AG20443 (cell line): ENCODE measurements at places on chromosomes 6 and 20.

- peak; percentile 14 for DNase-seq
Observed at GRCh38 chr6:132813173-132813856, 1.1 kb upstream of the RPS12 start.

- DNase-seq = no peak
Observed at GRCh38 chr6:116783852-116784251, 18.3 kb upstream of the FAM162B start.

GRCh38 chr20:47314647-47315338 lies 41.7 kb downstream of the ZMYND8 start:
- no peak for DNase-seq

DNA sequence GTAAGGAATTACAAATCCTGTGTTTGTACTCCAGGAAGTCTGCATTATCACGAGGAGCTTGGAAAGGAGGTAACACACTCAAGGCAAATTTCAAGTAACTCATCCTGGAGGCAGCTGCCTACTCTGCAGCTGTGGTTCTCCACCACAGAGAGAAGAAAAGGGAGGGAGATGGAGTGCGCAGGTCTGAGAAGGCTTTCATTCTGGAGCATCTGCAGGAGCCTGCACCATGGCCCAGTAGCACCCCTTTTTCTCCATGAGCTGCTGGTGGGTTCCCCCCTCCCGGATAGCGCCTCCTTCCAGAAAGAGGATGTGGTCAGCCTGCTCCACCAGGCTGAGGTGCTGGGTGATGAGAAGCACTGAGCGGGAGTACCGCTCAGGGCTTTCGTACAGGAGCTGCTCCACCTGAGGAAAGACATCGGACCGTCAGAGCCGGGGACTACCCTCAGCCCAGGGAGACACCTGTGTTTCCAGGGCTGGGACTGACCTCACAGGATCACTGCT lies 1.6 kb upstream of the PSMB8 start:
- no peak for DNase-seq

DNA sequence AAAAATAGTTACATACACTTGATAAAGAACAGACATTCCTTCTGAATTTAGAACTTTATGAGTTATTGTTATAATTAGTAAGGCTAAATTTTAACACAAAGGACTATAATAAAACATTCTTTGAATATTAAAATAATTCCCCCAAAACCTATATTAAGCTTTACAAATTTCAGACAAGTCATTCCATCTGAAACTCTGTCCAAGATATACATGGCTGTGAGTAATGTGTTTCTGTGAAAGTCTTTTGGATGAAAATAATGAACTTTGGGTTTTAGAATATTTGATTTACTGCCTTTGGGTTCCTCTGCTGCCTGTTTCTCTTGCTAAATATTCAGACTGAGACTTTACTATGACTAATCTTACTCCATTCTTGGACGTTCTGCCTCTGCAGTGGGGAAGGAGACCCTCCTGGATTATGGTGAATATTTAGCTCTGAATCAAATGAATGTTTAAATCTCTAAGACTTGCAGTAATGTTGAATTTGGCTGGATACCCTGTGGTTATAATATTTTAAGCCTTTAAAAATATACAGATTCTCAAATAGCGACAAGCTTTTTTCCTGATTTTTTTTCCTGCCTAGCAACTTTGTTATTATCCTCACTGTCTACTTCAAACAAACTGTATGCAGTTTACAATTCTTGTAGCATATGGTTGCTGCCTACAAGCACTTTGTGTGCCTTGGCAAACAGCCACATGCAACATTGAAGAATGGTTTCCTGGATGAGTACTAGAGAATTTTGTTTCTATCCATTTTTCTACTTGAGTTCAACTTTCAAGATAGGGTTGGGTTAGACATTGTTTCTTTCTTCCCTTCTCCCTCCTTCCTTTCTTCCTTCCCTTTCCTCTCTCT lies 51.4 kb downstream of the TXLNB start:
- peak; percentile 27 for DNase-seq

- DNase-seq = peak; percentile 47
Observed at GRCh38 chr6:2817903-2818443, 23.7 kb downstream of the SERPINB1 start.

GRCh38 chr6:136564180-136564579 lies 14.0 kb upstream of the MAP7 start:
- no peak for DNase-seq

DNA sequence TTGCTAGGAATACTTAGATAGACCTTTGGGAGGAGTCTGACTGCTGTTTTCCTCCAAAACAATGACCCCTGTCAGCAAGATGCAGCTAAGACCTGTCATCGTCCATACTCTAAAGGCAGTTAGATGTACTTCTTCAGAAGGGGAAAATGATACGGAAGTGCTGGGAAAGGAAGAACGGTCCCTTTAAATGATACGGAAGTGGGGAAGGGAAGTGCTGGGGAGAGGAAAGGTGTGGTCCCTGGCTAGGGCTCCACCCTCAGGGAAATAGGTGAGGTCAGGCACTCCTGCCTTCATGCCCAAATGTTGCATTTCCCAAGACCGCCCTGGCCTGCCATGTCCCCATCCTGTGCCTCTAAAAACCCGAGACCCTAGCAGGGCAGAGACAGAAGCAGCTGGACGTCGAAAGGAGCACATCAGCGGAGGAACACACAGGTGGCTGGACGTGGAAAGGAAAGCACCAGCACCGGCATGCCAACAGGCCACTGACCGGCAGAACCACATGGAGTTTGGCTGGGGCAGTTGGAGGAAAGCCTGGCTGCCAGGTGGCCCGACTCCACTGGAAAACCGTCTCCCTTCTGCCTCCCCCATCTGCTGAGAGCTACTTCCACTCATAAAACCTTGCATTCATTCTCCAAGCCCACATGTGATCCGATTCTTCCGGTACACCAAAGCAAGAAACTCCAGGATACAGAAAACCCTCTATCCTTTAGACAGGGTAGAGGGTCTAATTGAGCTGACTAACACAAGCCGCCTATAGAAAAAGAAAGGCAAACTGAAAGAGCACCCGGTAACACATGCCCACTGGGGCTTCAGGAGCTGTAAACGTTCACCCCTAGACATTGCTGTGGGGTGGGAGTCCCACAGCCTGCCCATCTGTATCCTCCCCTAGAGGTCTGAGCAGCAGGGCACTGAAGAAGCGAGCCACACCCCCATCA lies 94.6 kb downstream of the FAXC start:
- DNase-seq = no peak

DNA sequence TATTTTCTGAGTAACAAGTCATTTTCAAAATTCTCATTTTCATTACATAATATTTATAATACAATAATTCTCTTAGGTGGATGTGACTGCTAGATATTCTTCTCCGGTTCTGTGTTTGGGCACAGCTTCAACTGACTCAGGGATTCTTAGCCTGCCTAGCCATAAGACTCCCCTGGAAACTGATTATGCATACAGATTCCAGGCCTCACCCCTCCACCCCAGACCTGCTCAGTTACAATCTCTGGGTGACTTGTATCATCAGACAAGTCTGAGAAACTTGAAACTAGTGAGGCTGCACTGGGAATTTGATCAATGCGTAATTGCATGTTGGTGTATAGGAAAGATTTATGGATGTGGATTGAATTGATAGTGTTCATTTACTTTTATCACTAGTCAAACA lies 25.4 kb downstream of the FLRT3 start:
- DNase-seq = no peak

- DNase-seq = no peak
Observed at GRCh38 chr20:57055345-57055744, 211.1 kb downstream of the BMP7 start.

DNA sequence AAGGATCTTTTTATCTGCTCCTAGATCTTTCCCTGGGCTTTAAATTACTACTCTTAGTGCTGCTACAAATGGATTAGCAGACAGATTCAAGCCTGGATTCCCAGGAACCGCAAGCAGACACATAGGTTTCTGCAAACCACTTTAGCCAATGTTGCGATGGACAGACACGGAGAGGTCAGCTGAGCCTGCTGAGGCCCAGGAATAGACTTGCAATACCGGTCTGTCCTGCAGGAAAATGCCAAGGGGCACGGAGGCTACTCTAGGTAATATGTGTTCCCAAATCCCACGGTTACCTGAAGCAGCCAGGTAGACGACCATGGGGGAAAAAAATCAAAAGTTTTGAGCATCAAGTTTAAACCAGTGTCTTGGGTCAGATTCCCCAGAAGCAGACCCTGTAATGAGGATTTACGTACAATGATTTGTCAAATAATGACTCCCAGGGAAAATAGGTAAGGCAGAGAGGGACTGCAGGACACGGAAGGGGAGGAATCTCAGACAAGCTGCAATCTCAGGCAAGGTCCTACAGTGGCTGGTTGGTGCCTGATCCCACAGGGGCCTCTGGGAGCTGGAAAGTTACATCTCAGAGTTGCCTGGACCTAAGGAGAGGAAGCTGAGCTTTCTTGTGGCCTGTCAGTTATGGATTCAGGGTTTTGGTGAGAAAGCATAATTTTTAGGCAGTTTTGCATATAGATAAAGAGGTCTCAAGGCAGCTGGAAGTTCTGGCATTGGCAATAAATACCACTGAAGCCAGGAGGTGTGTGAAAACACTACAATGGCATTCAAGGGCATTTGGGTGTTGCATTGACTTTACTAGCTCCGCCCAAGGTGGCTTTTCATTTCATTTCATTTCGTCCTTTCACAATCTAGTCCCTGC lies 12.5 kb downstream of the OTOR start:
- DNase-seq = no peak

- DNase-seq = no peak
Observed at GRCh38 chr6:136420853-136421252, 129.4 kb downstream of the MAP7 start.

DNA sequence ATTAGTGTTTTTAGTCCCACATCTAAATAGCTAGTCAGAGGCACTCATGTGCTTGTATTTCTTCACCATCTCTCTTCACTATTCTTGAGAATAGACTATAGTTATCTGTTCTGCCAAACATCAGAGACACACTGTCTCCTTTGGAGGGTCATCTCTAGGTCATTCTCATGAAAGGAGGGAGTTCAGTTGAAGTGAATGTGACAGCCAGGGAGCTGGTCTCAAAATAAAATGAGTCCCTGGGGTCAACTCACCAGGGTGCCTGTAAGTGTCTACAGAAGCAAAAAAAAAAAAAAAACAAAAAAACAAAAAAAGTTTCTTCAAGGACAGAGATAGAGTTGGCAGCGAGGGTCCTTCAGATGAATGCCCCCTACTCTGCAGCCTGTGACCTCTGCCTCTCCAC lies 171.0 kb downstream of the ID4 start:
- DNase-seq = no peak

- DNase-seq = peak; percentile 11
Observed at GRCh38 chr6:147132889-147133288, 71.3 kb upstream of the STXBP5 start.

DNA sequence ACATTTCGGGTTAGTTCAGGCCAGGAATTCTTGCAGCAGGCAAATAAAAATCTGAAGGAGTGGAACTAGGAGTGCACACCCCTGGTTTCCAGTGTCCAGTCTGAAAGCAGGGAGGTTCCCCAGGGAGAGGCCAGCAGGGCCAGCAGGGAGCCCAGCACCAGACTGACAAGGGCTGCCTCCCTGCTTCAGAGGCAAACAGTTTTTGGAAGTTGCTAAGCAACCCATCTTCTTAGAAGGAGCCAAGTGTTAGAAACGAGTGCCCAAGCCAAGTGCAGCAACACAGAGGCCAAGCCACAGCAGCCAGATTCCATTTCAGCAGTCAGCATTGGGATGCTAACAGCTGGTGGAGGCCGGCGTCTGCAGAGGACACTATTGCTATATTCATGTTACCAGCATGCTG lies 179.1 kb downstream of the SYNDIG1 start:
- DNase-seq = peak; percentile 30

- DNase-seq = no peak
Observed at GRCh38 chr6:160279850-160280249, 21.2 kb upstream of the SLC22A2 start.

- DNase-seq = no peak
Observed at GRCh38 chr20:52217689-52218395, 26.3 kb upstream of the ZFP64 start.

- DNase-seq = no peak
Observed at GRCh38 chr20:17961587-17961940, 7.0 kb downstream of the SNX5 start.

GRCh38 chr20:55684578-55684977 lies 320.7 kb downstream of the CBLN4 start:
- no peak for DNase-seq

GRCh38 chr6:154429711-154430110 lies 73.1 kb upstream of the IPCEF1 start:
- DNase-seq = no peak

DNA sequence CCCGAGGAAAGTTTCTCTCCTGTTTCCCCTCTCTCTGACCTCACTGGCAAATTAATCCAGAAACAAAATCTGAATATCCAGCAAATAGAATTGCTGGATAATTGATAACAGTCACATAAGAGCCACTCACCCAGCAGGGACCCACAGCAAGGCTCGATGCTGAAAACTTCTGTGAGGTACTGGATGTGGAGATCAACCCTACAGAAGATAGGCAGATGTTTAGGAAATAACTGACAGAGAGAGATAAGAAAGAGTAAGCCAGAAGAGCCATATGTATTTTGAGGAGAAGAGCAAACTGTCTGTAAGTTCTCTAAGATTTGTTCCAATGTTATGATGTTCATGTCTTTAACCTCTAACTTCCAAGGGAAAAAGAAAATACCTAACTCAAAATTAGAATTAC lies 59.7 kb downstream of the PKHD1 start:
- DNase-seq = no peak

GRCh38 chr6:43847741-43848630 lies 78.0 kb downstream of the VEGFA start:
- DNase-seq = no peak

GRCh38 chr6:15915508-15916178 lies 213.2 kb upstream of the MYLIP start:
- DNase-seq = no peak

GRCh38 chr20:45303586-45304463 lies 2.8 kb upstream of the RBPJL start:
- DNase-seq = no peak

- peak; percentile 70 for DNase-seq
Observed at GRCh38 chr6:71420095-71420692, 131.6 kb downstream of the OGFRL1 start.

GRCh38 chr6:93366506-93366905 lies 52.9 kb downstream of the EPHA7 start:
- DNase-seq = no peak

DNA sequence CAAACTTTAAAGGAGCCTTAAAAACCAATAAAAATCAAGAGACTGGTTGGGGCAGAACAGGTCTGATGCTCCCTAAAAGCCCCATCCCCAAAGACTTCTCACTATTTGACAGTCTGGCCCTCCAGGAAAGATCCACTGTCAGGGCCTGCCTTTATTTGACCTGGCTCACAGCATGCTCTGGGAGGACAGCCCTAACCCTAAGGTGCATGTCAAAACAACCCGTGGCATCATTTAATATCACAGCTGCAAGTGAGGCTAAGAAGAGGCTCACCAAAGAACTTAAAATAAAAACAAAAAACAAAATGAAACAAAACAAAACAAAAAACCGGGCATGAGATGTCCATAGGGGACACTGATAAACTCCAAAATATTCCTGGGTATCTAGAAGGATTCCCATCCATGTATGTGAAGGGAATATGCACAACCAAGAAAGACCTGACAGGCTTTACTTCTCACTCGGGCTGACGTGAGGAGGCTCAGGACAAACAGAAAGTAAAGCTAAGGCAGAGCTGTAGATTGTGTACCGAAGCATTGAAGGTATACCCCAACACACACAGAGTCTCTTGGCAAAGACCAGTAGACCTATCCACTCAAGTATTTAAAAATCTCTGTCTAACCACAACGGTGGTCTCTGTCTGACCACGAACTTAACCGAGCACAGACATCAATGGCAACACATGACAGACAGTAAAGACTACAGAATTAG lies 57.3 kb downstream of the AHI1 start:
- DNase-seq = no peak

GRCh38 chr6:107679457-107679856 lies 144.7 kb downstream of the SCML4 start:
- DNase-seq = peak; percentile 46
